ENCODE measurements at places on chromosomes 13 and 19.
A peak's percentile ranks its signal among the peaks of the same experiment; 100 is the strongest.

DNA sequence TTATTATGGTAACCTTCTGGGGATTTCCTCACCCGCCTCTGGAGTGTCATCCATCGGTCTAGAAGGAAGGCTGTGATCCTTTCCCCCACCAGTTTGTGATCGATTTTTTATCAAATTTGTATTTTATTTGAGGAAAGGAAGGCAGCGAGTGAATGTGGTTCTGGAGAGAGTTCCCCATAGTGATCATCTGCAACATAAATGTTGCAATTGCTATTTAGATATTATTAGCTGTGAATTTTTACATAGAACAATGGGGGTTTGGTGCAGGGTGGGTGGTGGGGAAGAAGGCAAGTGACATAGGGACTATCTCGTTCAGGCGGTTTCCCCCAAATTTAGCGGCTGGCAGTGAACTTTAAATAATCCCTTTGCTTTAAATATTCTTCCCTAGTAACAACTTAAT lies 1.2 kb downstream of the CDK8 start:
- DNase-seq = no peak

DNA sequence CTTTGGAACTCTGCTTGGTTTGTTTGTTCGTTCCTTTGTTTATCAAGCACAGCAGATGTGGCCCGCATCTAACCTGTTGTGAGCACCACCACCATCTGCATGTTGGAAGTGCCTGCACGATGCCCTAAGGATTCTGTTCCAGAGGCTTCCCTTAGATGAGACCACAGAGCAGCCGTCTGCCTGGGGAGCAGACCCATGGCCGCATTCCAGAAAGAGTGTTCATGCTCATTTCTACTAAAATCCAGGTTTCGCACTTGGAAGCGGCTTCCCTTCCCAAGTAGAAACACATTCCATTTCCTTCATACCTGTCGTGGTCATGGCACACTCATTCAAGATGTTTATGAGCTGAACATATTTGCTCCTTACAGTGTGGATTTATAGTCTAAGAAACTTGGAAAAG lies 27.2 kb downstream of the COL4A2 start:
- peak; percentile 94 for DNase-seq

DNA sequence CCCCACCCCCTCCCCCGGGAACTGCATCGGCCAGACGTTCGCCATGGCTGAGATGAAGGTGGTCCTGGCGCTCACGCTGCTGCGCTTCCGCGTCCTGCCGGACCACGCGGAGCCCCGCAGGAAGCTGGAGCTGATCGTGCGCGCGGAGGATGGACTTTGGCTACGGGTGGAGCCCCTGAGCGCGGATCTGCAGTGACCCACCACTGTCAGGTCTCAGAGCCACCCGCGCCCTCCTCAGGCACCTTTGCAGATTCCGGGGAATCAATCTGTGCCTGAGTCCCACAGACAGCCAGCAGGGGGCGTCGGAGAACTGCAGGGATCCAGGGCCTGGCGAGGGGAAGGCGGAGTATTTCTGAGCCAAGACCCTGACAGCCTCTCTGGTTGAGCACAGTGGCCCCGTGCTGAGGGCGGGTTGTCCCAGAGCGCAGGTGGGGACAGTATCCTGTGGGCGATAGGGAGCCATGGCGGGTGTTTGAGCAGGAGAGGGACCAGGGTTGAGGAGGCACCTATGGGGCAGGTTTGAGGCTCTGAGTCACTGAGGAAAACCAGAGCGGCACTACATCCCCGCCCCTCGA lies 30.4 kb upstream of the CYP4F8 start:
- DNase-seq = peak; percentile 44

DNA sequence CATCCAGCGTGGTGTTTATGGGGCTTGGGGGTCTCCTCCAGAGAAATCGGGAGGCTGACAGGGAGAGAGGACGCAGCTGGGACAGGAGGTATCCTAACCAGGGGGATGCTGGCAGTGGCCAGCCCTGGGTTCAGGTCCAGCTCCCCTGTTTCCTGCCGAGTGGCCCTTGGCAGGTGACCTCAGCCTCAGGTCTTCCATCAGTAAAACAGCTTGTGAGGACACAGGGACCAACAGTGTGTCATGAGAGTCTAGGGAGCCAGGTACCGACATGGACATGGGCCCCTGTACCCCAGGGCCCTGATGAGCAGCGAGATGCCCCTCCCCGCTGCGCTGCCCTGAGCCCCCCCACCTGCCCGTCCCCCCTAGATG lies 19.6 kb downstream of the EVI5L start:
- no peak for DNase-seq

DNA sequence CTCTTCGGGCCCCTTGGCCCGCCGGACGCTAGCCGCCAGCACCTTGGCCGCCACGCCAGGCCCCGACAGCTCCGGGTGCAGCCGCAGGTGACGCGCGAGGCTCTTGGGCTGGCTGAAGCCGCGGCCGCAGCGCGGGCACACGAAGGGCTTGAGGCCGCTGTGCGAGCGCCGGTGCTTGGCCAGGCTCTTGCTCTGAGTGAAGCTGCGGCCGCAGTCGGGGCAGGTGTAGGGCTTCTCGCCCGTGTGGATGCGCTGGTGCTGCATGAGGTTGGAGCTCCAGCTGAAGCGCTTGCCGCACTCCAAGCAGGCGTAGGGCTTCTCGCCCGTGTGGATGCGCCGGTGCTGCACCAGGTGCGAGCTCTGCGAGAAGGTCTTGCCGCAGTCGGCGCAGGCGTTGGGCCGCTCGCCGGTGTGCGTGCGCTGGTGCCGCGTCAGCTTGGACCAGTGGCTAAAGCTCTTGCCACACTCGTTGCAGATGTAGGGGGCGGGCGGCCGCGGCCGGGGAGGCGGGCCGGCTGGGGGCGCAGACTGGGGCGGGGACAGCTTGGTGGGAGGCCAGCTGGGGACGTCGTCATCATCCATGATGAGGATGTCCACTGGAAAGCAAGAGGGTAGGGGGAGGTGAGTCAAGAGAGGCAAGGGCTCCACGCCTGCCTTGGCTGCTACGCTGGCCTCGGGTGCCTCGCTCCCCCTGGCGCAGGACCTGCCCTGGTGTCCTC lies 32.4 kb downstream of the ZNF787 start:
- no peak for DNase-seq

DNA sequence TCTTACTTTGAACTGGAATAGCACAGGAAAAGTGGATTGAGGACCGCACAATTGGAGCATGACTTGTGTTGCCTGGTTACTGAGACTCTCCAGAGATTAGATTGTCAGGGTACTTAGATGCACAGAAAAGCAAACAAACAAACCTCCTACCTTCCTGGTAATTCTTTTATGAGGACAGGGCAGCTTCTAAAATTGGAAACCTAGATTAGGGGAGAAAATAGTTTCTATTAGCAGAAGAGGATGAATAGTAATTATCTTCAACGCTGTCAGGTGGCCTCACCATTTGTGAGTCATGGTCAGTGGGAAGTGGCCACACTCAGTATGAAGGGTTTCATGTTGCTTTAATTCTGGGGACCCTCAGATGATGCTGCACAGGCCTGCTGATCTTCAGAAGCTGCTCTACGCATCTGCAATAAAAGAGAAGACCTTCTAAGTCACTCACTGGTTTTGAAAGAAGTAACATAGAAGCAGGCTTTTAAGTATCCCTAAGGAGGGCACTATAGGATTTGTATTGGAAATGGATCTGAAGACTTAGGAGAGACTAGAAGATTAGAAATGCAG lies 106.8 kb downstream of the LACC1 start:
- no peak for DNase-seq

DNA sequence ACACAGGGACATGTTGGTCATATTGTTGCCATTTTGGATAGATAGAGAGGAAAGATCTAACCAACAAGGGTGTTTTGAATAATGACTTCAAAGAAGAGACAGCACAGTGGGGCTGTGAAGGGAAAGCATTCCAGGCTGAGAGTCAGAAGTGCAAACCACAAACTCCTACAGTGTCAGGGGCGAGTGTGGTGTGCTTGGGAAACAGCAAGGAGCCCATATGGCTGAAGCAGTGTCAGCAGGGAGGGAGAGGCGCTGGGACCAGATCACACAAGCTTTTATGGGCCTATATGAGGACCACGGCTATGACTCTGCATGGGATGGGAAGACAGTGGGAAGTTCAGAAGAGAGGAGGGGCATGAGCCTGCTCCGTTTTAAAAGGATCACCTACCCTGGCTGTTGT lies 166.4 kb downstream of the MYO16 start:
- no peak for DNase-seq

GRCh38 chr13:59178344-59178743 lies 985.4 kb downstream of the DIAPH3 start:
- DNase-seq = peak; percentile 7

- DNase-seq = no peak
Measured at GRCh38 chr13:112495465-112495864, 92.5 kb downstream of the TUBGCP3 start.

- no peak for DNase-seq
Measured at GRCh38 chr19:6752256-6753177, 13.0 kb downstream of the TRIP10 start.

GRCh38 chr13:107866032-107866940 lies 349.1 kb downstream of the LIG4 start:
- no peak for DNase-seq

- peak; percentile 37 for DNase-seq
Measured at GRCh38 chr19:15331419-15332310, 674 bp downstream of the BRD4 start.

DNA sequence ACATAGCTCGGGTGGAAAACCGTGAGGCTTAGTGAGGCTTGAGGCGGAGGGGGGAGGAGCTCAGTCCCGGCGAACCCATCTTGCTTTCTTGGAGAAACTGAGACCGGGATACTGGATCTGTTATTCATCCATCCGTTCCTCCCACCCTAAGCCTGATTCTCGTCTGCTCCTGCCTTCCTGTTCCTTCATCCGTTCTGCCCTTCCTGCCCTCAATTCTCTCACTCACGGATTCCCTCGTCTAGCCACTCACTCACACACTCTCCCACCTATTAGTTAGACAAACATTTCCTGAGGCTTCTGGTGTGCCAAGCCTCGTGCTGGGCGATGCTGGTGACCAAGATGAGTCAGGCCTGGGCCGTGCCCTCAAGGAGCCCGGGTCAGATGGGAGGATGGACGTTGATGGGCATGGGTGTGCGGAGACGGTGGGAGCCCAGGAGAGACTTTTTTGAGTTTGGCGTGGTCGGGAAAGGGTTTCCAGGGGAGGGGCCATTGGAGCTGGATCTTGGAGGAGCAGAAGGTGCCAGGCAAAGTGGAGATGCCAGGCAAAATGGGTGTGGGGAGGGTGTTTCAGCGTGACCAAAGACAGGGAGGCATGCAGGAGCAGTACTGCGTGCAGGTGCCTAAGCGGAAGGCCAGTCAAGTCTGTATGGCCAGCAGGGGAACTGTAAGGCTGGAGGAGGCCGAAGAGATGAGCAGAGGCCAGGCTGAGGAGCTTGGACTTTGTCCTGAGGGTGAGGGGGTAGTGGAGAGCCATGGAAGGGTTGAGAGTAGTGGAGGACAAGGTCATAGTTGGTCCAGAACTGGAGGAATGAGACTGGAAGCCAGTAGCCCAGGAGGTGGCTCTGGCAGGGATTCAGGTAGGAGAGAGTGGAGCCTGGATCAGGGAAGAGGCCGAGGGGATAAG lies 7.4 kb upstream of the CNFN start:
- DNase-seq = no peak

DNA sequence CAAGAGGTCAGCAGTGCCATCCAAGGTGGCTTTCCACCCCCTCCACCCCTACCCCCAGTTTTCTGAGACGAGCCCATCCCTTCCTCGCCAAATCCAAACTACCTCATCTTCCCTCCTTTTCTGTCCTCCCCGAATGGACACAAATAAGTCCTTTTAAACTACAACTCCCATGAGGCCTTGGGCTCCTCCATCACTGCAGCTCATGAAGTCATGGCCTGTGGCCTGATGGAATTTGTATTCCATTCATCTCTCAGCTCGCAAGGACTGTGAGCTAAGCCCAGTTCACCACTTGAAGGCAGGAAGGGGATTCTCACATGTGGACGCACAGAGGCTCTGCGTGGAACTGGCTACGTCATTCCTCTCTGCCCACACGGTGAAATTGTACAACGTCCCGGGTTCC lies 12.5 kb downstream of the PTPRH start:
- no peak for DNase-seq

DNA sequence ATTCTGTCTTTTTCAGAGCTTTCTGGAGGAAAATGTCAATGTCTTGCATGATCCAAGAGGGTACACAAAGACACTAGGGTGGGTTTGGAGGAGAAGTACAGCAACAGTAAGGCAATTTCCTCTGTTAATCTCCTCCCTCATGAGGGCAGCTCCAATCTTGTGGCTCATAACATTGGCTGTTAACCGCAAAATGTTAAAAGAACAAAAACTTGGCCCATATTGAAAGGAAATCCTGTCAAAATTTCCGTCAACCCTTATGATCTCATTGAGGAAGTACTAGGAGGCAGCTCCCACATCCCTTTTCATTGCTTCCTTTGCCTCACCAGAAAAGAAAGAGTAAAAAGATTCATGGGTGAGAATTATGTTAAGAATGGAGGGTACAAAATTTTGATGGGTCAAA lies 11.6 kb downstream of the OXGR1 start:
- no peak for DNase-seq

DNA sequence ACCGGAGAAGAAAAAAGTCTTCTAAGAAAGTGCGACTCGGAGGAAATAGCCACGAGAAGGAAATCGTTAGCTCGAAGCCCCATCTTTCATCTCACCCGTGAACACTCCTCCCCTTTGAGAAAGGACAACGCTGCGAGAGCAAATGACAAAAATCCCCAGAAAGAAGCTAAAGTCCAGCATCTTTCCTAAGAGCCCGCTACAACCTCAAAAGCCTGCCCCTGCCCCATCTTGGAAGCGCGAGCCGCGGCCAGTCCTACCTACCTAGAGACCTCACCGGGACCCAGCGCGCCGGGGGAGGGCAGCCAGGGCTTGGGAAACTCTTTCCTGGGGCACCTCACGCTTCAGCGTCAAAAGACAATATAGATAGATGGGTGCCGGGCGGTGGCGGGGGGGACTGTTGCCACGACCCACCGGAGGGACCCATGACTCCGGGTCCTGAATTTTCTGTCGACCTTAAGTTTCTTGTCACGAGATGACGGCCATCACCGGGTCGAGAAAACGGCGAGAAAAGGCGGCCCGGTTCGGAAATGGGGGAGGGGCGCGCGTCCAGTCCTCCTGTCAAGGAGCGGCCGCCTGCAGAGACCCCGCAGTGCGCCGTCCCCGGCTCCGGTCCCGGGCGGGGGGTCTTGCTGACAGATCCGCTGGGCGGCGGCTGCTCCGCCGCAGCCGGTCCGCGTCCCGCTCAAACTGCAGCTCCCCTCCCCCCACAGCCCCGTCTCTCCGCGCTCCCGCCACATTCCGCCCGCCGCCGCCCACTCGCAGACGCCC lies 65.9 kb downstream of the KCNRG start:
- peak; percentile 38 for DNase-seq

- DNase-seq = no peak
Measured at GRCh38 chr13:109087916-109088623, 458.7 kb downstream of the MYO16 start.

DNA sequence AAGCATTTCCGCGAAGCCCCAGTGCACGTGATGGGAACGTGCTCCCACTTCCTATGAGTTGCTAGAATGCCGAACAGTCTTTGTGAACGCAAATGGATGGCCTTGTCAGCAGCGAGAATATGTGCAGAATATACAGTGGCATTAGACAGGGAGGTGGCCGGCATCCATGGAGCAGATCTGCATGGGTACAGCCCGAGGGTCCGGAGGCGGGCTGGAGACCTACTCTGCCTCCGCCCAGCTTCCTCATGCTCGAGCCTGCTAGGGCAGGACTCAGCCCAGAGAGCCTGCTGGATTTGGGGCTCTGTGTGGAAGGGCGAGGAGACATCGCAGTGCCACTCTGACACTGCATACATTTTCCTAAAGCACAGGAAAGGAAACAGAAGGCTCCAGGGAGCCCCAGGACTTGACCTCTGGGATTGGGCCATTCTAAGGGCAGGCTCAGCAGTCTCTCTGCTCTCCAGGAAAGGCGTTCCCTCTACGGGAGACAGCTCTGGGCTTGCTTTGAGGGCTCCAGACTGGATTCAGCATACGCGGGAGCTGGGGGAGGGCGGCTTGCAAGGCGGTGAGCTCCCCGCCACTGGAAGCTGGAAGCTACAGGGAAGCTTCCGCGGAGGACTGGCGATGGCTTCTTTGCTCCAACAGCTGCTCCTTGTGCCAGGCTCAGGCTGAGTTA lies 55.9 kb upstream of the UQCRFS1 start:
- DNase-seq = no peak

Data from fibroblast of skin of right quadriceps (primary cell).